ENCODE measurements at places on chromosomes 3 and 15.

GRCh38 chr15:81955382-81956062 is 90.3 kb downstream of the MEX3B start:
- DNase-seq = no peak

DNA sequence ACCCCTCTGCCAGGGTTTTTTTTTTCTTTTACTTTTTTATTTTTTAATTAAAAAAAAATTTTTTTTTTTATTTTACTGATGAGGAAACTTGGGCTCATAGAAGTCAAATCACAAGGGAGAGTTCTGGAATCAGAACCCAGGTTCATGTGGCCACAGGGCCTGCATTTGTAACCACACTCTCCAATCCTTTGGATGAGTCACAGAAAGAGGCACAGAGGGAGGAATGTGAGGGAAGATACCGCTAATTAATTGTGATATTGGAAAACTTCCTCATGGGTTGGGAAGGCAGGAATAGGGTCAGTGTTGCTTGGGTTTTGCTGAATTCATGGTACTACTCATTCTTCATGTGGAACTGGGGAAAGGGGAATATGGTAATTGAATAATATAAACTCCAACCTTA is 132.9 kb upstream of the SLC6A11 start:
- DNase-seq = no peak

- peak; percentile 40 for DNase-seq
Measured at GRCh38 chr3:149145974-149146373, 16.5 kb downstream of the HPS3 start.

DNA sequence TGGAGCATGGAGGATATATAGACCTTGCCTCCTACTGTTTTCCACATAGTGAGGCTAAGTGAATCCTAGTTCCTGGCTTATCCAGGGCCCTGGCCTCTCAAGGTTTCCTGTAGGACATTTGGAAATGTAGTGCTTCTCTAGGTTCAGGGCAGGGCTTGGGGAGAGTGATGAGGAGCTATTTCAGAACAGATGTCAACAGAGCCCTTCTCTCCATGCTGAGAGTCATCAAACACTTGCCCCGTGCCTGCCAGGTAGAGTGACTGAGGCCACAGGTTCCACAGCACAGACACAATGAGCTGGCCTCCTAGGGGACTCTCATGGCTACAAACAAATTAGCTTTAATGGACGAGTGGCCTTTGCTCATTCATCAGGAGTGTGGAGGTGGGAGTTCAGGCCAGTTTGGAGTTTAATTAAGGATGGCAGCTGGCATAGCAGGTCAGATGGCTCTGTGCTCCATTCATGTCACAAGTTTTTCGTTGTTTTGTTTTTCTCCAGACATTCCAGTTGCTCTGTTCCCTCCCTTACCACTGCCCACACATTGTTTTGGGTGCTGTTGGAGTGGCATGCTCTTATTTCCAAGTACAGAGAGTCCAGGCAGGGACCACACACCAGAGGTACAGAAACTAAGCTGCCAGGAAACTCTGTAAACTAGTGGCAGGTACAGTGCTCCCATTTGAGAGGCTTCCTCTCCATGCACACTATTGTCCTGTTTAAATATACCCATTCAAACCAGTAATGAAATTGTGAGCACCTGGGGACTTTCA is 189.8 kb downstream of the RYR3 start:
- DNase-seq = no peak

Measured in KG1 (cell line).